Stimulated activated CD4-positive, alpha-beta T cell treated with anti-CD3 and anti-CD28 coated beads, Interleukin-4, amount 100 ng/mL, for 48 hours (primary cell): ENCODE measurements at places on chromosomes 1 and 21.

DNA sequence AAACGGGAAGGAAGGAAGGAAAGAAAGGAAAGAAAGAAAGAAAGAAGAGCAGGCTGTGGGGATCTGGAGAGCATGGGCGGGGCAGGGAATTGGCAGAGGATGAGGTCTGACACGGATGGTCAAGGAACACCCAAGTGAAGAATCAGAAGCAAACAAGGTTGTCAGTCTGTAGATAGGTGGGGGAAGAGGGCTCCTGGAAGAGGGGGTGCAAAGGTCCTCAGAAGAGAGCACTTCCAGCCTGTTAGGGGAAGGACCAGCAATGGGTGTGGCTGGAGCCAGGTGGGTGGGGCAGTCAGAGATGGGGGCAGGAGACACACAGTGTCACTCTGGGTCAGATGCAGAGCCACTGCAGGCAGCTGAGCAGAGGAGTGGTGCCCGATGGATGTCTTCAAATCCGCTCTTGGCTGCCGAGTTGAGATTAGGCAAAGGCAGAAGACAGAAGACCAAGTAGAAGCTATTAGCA is 11.0 kb upstream of the PLA2G2C start:
- DNase-seq = no peak

DNA sequence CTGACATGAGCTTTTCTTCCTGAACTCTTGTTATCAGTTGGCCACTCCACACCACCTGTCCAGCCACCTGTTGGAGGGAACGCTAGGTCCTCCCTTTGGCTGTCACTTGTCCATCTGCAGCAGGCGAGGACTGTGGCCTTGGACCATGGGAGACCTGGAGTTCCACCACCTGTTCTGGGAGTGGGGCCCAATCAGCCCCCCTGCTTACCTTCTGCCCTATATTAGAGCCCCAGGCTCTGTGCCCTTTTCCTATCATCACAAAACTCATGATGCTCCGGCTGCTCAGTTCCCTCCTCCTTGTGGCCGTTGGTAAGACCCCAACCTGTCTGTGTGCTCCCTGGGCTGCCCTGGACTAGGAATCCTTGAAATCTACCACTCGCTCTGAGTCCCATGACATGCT is at the start of gene CELA3A:
Gene CELA3A (plus strand): TSS at position 249 of the 400 bp plus-strand sequence. CDS start 18 bp downstream, at position 267.
- no peak for DNase-seq

DNA sequence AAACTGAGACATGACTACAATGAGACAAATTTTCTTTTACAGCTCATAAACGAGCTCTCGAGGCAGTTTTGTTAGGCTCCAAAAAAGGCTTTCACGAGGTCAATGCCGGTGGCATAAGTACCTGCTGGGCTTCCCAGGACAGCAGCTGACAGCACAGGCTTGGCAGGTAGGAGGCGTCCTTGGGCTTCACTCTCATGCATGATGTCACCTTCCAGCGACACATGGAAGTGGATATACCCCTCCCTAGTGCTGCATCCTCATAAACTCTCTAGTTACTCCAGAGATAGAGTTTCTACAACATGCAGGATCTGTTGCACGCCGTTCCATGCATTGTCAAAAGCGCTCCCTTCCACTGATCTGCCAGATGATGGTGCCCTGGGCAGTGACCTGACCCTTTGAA is 112.5 kb upstream of the PAXBP1 start:
- DNase-seq = no peak

DNA sequence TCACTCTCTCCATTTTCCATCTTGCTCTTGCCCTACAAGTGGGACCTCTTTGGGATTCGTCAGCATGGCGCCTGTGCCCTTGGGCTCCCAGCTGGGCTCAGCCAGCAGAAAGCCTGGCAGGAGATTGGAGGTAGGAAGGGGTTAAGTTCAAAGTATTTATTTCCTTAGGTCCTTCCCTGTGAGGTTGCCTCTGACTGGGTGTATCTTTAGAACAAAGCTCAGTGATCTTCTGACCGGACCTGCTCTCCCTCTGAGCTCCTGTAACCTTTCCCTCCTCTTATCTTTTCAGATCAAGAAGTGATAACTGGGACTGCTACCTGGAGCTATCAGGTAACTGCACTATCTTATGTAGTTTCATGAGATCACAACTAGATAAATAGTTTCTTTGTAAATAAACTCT is 75.8 kb upstream of the ABCD3 start:
- DNase-seq = no peak
